ENCODE measurements at places on chromosomes 13 and 19.

DNA sequence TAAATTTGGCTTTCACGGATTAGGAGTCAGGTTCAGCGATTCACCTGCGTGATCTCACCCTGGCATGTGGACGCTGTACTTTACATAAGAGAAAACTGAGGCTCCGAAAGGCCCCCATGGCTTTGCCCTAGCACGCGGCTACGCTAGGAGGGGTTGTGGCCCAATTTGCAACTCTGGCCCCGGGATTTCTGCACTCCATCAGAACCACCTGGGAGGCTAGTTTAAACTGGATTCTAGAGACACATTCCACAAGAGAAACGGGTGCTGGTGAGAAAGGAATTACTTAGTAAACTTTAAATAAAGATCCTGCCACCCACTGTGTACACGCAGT lies 6.2 kb downstream of the BCL3 start:
- DNase-seq = no peak

GRCh38 chr19:2048959-2049740 lies 1.9 kb downstream of the MKNK2 start:
- DNase-seq = no peak

GRCh38 chr13:110408286-110408685 lies 101.2 kb downstream of the COL4A2 start:
- DNase-seq = no peak

DNA sequence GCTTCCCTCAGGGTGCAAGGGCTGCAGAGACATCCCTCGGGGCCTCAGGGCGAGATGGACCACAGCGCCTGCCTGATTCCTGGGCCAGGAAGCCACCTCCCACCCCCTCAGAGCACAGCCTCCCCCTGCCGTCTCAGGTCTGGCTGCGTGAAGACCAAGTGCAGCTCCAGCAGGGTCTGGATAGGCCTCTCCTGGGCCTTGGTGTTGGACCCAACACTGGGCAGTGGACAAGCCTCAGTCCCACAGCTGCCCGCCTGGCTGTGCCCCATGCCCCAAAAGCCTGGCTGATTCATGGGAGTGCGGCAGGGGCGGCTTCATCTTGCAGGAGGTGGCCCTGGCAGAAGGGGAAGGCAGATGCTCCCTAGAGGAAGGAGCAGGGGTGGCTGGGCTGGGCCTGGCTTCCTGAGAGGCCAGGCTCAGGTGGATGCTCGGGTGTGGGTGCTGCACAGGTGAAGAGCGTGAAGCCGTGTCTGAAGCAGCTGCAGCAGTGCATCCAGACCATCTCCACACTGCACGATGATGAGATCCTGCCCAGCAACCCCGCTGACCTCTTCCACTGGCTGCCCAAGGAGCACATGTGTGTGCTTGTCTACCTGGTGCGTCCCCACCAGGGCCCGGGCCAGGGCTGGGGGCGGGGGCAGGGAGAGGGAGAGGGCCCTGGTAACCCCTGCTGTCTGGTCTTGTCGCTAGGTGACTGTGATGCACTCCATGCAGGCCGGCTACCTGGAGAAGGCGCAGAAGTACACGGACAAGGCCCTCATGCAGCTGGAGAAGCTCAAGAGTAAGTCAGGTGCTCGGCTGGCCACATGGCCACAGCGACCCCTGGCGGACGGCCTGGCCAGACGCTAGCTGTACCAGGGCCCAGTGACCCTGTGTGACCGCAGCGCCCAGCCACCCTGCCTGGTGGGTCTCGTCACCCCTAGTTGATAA lies 21.7 kb downstream of the MAU2 start:
- peak; percentile 6 for DNase-seq

DNA sequence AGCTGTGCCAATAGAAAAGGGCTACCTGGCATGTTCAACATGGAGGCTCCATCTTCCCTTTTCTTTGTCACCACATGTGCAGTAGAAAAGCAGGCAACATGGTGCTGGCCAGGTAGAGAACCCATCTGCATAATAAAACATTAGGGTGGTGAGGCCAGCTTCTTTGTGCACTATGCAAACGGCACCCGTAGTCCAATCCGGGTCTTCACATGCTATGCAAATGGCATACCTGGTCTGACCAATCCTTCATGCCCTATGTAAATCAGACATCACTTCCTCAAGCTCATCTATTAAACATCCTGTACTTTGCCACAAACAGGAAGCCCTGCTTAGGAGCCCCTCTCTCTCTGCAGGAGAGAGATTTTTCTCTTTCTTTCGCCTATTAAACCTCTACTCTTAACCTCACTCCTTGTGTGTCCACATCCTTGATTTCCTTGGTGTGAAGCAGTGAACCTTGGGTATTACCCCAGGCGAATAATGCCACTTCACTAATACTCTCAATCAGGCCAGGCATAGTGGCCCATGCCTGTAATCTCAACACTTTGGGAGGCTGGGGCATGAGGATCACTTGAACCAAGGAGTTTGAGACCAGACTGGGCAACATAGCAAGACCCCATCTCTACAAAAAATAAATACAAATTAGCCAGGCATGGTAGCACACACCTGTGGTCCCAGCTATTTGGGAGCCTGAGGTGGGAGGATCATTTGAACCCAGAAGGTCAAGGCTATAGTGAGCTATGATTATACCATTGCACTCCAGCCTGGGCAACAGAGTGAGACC lies 111.3 kb upstream of the MRI1 start:
- DNase-seq = no peak

DNA sequence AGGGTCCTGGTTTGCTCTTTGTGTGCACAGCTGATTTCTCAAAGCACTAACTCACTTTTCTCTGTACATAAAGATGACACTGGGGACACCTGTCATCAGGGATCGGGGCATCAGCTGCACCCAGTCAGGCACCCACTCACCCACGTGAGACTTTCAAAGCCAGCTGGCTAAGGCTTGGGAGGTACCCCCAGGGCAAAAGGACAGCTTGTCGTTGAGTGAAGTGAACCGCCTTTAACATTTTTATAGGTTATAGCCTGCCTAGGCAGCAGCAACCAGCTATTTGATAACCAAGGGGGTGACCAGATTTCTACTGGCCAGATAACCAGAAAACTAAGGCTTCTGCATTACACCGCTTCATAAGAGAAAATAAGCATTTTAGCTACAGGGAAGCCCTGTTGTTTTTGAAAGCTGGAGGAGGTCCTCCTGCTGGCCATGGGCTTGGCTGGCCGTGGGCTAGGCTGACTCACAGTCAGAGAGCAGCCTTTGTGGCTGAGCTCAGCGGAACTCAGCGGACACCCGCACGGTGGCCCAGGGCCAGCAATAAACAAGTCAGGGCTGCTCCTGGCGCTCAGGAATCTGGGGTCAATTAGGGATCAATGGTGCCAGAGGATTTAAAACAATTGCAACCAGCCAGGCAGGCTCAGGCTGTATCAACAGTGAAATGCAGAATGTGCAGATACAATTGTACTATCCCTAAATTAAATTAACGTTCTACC lies 57.1 kb downstream of the ALOX5AP start:
- DNase-seq = no peak

DNA sequence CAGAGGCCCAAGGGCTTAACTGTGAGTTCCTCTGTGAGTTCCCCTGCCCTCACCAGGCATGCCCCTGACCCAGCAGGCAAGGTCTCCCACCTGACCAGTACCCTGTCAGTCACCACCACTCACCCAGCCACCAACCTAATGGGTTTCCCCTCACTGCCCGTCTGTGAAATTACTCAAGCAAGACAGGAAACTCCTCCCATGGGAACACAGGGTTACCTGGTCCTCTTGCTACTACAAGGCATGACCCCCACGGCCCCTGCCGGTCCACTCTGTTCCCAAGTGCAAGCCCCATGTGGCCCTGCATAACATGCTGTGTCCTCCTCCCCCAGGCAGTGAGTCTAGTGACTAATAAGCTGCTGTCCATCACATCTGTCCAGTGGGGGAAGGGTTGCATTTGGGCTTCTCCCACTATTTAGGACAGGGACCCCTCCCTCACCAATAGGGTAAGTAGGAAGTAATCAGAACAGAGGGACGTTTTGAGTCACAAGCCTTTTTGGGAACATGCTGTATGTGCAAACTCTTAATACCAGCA lies 8.0 kb upstream of the DHRS12 start:
- DNase-seq = no peak

GRCh38 chr19:55339889-55340783 lies 460 bp downstream of the KMT5C start:
- DNase-seq = no peak

DNA sequence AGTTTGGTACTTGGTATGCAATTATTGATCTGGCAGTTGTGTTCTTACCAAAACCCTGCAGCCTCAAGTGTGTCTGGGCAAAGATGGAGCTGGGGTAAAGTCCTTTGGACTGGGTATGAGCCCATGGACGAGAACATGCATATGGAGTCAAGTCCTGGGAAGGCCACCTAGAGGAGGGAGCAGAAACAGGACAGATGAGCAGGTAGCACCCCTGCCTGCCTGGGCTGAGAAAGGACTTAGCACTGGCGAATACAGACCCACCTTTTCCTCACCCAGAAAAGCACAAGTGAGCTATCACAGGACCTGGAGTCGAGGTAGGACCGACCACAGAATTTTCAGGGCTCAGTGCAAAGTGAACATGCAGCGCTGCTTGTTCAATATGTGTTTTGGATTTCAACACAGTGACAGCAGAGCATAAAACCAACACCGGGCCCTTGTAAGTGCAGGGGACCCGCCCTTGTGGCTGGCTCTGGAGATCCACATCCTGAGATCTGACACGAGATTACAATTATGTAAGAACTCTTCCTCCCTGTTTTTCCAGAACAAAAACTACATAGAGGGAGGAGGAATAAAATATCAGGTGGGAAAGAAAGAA lies 25.9 kb downstream of the IGFL2 start:
- DNase-seq = no peak

DNA sequence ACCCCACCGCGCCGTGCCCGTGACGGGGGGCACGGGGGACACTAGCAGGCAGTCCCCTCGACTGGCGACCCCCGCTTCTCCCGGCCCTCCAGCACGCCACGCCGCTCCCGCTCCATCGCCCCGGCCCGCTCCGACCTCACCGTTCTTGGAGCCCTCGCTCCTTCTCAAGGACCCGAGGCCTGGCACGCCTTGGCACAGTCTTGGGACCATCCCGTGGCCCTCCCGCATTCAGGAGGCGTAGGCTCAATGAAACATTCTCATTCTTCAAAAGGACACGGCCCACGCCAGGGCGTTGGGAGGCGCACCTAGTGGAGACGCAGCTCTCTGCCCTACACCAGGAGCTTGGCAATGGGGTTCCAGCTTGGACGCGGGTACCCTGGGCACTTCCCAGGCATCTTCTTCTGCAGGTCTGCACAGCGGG lies 473 bp upstream of the CERS1 start:
- DNase-seq = no peak

All from NCI-H2227 treated with DMSO at 0.1 percent for 48 hours (cell line).